ENCODE measurements at places on chromosomes 2 and 18. TPM values are rescaled to one million over a fixed set of nuclear protein-coding genes. Genes with fewer than 3 reads are reported as not detected.

The DLX1 gene
- total RNA-seq = not detected

The HOXD10 gene
- 35.4 TPM for total RNA-seq

The MYL12B gene
- total RNA-seq = 448 TPM

The ADD2 gene
- 2.9 TPM for total RNA-seq

The RGPD4 gene
- total RNA-seq = not detected

DNA sequence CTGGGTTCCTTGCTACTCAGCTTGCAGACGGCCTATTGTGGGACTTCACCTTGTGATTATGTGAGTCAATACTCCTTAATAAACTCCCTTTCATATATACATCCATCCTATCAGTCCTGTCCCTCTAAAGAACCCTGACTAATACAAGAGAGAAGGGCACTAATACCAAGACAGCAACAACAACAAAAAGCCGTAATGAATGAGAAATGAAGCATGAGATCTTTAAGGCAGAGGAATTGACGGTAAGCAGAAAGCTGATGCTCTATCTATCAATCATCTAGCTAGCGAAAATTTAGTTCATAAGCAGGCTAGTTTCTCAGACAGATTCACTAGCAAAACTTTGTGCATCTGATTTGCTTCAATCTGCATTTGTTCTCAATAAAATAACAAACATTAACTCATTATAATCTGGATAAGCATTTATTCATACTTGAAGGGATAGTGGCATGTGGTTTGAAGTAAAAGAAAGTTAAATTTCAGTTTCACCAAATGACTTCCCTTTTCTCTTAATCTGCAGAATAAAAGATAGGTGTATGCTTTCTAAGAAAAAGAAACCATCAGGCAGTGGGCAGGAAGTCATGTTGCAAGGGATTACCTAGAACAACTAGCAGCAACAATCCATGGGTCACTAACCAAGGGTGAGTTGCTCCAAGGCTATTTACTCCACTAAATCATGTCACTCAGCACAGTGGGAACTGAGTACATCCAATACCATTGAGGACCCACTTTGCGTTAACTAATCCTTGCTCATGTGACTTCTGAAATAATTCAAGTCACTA, 376.5 kb downstream of the TMEM182 start:
- no peaks in the 10 kb centered on the region for H3K36me3 ChIP-seq
- H3K4me1 ChIP-seq = no peaks in the 10 kb centered on the region
- no peak for DNase-seq
- no peak overlapping the region for H3K27ac ChIP-seq

DNA sequence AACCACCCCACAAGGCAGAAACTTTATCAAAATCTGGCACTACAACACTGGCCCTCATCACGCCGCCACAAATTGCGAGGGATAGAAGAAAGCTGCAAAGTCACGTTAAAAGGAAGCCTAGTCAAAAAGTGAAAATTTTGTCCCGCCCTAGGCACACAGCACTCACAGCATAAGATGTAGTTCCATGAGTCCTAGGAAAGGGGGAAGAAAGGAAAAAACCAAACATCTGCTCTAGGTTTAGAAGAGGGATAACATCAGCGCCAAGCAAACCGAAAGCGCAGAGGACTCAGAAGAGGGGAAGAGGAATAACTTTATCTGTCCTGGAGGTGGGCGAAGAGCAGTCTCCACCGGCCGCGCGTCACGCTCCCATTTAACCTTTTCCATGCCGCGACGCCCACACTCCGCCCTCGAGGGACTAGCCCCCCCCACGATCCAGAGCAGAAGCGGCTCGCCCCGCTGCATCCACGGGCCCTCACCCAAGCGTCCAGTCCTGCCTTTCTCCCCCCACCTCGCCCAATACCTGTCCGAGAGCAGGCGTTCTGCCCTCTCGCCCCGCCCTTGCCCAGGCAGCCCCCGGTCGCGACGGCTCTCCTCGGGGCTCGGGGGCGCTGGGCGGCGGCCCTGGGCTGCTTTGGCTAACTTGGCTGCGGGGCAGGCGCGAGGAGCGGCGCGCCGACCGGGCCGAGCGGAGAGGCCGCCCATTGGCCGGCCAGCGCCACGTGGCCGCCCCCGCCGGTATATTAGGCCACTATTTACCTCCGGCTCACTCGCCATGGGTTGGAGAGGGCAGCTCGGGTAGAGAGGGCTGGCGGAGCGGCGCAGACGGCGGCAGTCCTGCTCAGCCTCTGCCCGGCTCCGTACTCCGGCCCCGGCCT, at the start of gene HOXD1:
TSS of gene HOXD1 (plus strand) at position 770 of the 875 bp plus-strand sequence. CDS start 134 bp downstream, outside the sequence.
- peaks cover 4% of the 10 kb centered on the region for H3K4me1 ChIP-seq
- DNase-seq = peak; percentile 89
- no peaks in the 10 kb centered on the region for H3K27me3 ChIP-seq
- no peaks in the 10 kb centered on the region for H3K36me3 ChIP-seq
- peak within 1 kb of the TSS; percentile 83 for H3K27ac ChIP-seq

- DNase-seq = no peak
- H3K4me1 ChIP-seq = no peaks in the 10 kb centered on the region
- H3K27me3 ChIP-seq = no peaks in the 10 kb centered on the region
- no peak overlapping the region for H3K4me3 ChIP-seq
- H3K27ac ChIP-seq = no peak overlapping the region
- H3K36me3 ChIP-seq = no peaks in the 10 kb centered on the region
Measured at GRCh38 chr2:229330952-229331351, 59.9 kb upstream of the PID1 start.

GRCh38 chr2:11280713-11281112, 63.7 kb downstream of the ROCK2 start:
- no peak for DNase-seq
- H3K4me1 ChIP-seq = no peaks in the 10 kb centered on the region
- no peaks in the 10 kb centered on the region for H3K27me3 ChIP-seq
- peaks cover 15% of the 10 kb centered on the region for H3K36me3 ChIP-seq
- H3K4me3 ChIP-seq = no peak overlapping the region

DNA sequence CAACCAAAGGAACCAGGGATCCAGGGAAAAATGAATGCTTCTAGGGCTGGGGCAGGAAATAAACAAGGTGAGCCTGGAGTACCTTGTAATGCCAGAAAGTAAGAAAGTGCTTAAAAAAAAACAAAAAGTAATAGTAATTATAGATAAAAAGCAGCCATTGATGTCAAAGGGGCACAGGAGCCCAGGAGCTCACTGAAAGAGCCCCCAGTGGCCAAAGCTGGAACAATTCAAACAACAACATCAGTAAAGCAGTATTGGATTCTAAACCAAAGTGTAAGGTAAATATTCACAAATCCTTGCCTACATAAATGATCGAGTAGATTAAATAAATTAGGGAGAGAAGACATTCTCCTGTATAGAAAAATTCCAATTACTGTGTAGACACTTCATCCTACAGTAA, 114.3 kb upstream of the ARL4C start:
- H3K36me3 ChIP-seq = no peaks in the 10 kb centered on the region
- H3K4me1 ChIP-seq = no peaks in the 10 kb centered on the region

- no peaks in the 10 kb centered on the region for H3K27me3 ChIP-seq
- no peak overlapping the region for H3K27ac ChIP-seq
- no peak for DNase-seq
- peaks cover 40% of the 10 kb centered on the region for H3K36me3 ChIP-seq
- H3K4me3 ChIP-seq = no peak overlapping the region
- no peaks in the 10 kb centered on the region for H3K4me1 ChIP-seq
Measured at GRCh38 chr2:27241761-27242613, 20.9 kb downstream of the SLC30A3 start.

GRCh38 chr2:74876081-74876886, 42.4 kb downstream of the HK2 start:
- peak; percentile 76 for DNase-seq
- no peak overlapping the region for H3K4me3 ChIP-seq
- H3K4me1 ChIP-seq = no peaks in the 10 kb centered on the region
- H3K27me3 ChIP-seq = no peaks in the 10 kb centered on the region
- no peaks in the 10 kb centered on the region for H3K36me3 ChIP-seq

DNA sequence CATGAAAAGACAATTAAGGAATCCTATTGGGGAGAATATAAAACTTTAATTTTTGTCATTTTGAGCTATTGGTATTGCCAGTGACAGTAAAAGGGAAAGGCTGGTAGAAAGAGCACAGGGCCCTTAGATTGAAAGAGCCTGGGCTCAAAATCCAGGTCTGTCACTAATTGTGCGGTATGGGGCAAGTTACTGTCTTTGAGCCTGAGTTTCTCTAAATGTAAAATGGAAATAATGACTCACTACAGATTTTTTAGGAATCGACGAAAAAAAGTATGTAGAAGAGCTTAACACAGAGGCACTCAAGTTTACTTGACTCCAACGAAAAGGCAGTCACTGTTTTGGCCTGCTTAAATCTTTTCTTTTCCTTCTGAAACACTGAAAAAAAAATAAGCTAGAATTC, 7.0 kb downstream of the NDUFV2 start:
- no peaks in the 10 kb centered on the region for H3K27me3 ChIP-seq
- no peaks in the 10 kb centered on the region for H3K36me3 ChIP-seq
- peaks cover 26% of the 10 kb centered on the region for H3K4me1 ChIP-seq
- no peak overlapping the region for H3K4me3 ChIP-seq
- no peak for DNase-seq
- H3K27ac ChIP-seq = no peak overlapping the region

GRCh38 chr2:230798769-230799399, 65.9 kb upstream of the ITM2C start:
- no peaks in the 10 kb centered on the region for H3K4me1 ChIP-seq
- H3K4me3 ChIP-seq = no peak overlapping the region
- H3K36me3 ChIP-seq = peaks cover 11% of the 10 kb centered on the region
- no peaks in the 10 kb centered on the region for H3K27me3 ChIP-seq
- H3K27ac ChIP-seq = no peak overlapping the region

DNA sequence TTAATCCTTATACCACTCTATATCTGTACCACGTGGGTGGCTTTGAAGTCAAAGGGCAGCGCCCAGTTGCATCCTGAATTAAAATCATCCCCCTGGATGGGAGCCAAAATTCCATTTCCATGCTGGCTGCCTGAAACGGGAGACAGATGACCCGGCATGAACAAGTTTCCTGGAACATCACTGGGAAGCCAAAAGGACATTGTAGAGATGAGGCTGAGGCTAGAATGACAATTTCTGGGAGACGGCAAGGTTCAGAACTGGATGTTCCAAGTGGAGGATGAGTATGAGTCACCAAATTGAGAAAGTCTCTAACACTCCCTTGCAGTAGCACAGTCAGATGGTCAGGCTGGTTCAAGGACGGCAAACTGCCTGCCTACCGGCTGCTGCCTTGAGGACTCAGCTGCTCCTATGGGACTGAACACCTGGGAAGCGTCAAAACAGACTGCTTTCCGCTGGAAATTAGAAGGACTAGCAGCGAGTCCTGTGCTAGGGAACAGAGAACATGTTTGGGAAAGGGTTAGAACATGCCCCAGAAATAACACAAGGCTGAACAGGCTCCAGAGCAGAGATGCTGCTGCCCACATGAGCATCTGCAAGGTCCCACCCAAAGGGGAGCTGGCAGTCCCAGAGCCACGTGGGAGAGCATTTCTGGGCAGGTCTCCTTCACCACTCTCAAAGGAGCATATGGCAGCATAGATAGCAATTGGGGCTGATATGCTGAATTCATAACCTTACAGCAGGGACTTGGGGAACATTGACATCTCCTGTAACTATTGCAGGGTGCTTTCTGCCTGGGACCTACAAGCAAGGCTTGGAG, 32.0 kb downstream of the YPEL5 start:
- no peak overlapping the region for H3K4me3 ChIP-seq
- H3K27ac ChIP-seq = no peak overlapping the region
- DNase-seq = no peak
- no peaks in the 10 kb centered on the region for H3K36me3 ChIP-seq

GRCh38 chr2:222440673-222441422, 16.5 kb downstream of the SGPP2 start:
- H3K4me1 ChIP-seq = peaks cover 6% of the 10 kb centered on the region
- no peaks in the 10 kb centered on the region for H3K36me3 ChIP-seq
- H3K4me3 ChIP-seq = no peak overlapping the region
- DNase-seq = no peak
- H3K27ac ChIP-seq = no peak overlapping the region
- no peaks in the 10 kb centered on the region for H3K27me3 ChIP-seq

- H3K36me3 ChIP-seq = no peaks in the 10 kb centered on the region
- H3K4me3 ChIP-seq = no peak overlapping the region
- H3K4me1 ChIP-seq = peaks cover 8% of the 10 kb centered on the region
Measured at GRCh38 chr2:20482725-20483124, 35.9 kb downstream of the RHOB start.

DNA sequence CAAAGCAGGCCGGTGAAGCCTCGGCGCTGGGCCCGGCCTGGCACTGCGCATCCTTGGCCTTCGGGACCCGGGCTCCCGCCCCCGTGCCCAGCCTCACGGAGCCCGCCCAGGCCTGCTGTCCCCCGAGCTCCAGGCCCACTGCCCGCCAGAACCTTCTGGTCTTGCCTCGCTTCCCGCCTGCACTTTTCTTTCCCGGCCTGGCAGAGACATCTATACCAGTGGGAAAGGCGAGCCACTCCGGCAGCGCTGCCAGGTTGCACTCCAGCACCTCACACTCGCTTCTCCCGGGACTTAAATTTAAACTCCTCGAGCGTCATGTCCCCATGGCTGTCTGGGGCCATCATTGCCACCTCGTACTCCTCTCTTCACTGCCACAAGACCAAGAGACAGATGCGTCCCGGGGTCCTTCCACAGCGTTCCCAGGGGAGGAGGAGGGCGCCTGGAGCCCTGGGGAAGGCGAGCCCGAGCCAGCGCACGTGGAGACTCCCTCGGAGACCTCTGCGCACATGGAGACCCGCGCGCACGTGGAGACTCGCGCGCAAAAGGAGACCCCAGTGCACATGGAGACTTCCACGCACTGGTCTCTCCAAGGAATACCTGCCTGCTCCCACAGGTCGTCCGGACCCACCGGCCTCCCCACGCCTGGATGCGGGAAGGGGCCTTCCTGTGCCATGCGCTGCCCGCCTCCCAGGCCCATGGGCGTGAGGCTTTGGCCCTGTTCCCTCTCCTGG, 253.1 kb upstream of the SALL3 start:
- no peaks in the 10 kb centered on the region for H3K4me1 ChIP-seq
- DNase-seq = no peak
- H3K4me3 ChIP-seq = no peak overlapping the region
- H3K27ac ChIP-seq = no peak overlapping the region
- peaks cover 2% of the 10 kb centered on the region for H3K27me3 ChIP-seq

DNA sequence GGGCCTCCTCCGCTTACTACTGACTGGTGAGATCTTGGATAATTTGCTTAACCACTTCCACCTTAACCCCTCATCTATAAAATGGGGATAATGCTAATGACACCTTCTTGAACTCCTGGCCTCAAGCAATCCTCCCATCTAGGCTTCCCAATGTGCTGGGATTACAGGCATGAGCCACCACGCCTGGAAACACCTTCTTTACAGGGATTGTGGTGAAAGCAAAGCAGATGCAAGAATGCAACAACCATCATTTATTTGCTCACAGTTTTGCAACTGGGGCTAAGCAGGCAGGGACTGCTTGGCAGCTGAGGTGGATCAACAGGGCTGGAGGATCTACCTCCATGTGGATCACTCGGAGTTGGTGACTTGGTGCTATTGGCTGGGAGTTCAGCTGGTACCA, 76.2 kb upstream of the ZNF532 start:
- no peak overlapping the region for H3K4me3 ChIP-seq
- no peaks in the 10 kb centered on the region for H3K36me3 ChIP-seq
- H3K27me3 ChIP-seq = no peaks in the 10 kb centered on the region
- peak overlapping the region; percentile 34 for H3K27ac ChIP-seq
- H3K4me1 ChIP-seq = peaks cover 14% of the 10 kb centered on the region
- DNase-seq = no peak

- H3K4me1 ChIP-seq = no peaks in the 10 kb centered on the region
- H3K27ac ChIP-seq = no peak overlapping the region
- H3K4me3 ChIP-seq = no peak overlapping the region
Measured at GRCh38 chr2:133919285-133919684, 334.6 kb upstream of the MGAT5 start.

Measured in kidney (tissue), 22 donors.